ENCODE measurements at places on chromosomes 1 and 21.

- DNase-seq, result no peak
These were observed 153.8 kb downstream of the PLPP3 start for GRCh38 chr1:56425494-56426037.

DNA sequence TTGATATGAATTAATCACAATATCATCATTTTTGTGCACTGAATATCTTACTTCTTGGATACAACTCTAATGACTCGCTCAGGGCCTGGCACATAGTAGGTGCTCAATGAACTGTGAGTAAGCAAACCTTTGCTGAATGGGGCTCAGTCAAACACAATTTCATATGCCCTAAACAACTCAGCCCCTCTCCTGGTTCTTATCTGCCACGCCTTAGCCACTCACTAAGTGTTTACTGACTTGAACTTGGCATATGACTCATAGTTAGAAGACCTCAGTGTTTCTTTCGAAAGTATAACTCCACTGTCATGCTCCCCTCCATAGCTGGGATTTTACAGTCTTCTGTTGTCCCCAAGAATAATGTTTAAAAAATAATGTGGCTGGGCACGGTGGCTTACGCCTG, 4.8 kb upstream of the IFNLR1 start:
- no peak for DNase-seq

- DNase-seq, result no peak
These were observed 21.8 kb downstream of the TENT5C start for GRCh38 chr1:117627546-117628130.

- DNase-seq, result no peak
These were observed 27.5 kb downstream of the SERTAD4 start for GRCh38 chr1:210260096-210260495.

DNA sequence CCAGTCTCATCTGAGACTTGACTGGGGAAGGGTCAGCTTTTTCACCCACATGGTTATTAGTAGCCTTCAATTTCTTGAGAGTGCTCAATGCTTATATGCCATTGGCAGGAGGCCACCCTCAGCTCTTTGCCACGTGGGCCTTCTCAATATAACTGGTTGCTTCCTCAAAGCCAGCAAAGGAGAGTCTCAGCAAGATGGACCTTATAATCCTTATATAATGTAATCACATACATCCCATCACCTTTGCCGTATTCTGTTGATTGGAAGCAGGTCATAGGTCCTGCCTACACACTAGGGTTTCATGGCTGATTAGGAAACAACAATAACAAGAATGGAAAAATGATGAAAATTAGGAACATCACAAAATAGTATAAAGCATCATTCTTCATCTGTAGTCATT, 22.9 kb downstream of the TSEN15 start:
- DNase-seq, result no peak

- DNase-seq, result no peak
These were observed 454 bp downstream of the CORT start for GRCh38 chr1:10450156-10450814.

DNA sequence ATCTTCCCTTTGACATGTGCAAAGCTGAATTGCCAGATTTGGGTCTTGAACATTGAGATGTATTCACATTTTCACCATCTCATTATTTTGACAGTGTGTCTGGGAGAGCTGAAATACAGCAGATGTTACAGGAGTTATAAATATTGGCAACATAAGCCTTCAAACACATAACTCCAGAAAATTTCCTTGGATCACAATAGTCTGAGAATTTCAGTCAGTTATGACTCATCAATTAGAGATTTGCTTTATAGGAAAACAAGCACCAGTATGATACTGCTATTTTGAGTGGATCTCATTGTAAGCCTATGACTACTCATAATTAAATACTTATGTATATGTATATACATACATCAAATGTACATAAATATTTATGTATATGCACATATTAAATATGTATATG, 1171.8 kb downstream of the AMY1C start:
- DNase-seq, result no peak

- DNase-seq, result no peak
These were observed 45.4 kb downstream of the YARS1 start for GRCh38 chr1:32771561-32772280.

DNA sequence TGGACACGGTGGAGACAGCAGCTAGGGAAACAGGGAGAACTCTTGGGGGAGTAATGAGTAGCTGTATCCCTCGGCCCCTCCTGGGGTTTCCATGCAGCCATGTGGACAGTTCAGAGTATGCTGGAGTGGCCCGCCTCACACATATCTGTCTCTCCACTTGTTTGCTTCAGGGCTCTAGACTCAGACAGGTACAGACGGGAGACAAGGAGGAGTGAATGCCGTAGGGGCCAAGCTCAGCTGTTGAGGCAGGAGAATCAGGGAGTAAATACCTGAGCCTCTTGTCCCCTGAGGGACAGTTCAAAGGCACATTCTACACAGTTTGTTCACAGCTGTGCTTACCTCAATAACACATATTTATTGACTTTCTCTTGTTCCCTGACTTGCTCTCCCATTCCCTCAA, 7.7 kb upstream of the PTGFRN start:
- DNase-seq, result no peak

DNA sequence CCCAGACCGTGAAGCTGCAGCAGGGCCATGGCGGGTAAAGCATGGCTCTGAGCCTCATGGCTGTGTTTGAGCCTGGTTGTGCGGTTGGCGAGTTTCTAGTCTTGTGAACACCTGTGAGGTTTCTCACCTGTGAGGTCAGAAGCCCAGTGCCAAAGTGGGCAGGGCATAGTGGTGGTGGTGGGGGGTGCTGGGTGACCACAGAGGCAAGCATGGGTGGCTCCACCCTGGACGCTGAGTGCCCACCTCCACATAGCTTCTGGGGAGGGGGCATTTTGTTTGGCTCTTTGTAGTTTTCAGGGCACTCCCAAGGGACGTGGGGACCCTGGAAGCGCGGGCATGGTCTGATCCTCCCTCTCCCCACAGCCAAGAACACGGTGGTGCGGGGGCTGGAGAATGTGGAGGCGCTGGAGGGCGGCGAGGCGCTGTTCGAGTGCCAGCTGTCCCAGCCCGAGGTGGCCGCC, 91.1 kb downstream of the TRIM11 start:
- no peak for DNase-seq

DNA sequence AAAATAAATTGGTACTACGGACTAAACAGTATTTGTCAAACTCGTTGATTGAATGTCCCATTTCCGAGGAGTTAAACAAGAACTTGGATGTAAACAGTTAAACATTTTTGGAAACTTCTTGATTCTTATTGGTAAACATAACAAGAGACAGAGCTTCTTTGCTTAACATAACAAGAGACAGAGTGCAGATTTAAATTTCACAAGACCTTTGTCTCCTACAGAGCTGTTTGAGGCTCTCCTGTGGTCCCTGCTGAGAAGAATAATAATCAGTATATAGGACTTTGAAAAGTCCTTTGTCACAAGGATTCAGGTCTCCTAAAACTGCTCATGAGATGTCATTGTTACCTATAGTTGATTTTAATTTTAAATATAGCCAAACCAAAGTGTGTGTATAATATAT, 170.6 kb upstream of the C21orf91 start:
- no peak for DNase-seq

- DNase-seq, result no peak
These were observed 46.8 kb upstream of the COX20 start for GRCh38 chr1:244788493-244789275.

GRCh38 chr1:221517961-221518360, 223.9 kb downstream of the DUSP10 start:
- DNase-seq, result no peak

DNA sequence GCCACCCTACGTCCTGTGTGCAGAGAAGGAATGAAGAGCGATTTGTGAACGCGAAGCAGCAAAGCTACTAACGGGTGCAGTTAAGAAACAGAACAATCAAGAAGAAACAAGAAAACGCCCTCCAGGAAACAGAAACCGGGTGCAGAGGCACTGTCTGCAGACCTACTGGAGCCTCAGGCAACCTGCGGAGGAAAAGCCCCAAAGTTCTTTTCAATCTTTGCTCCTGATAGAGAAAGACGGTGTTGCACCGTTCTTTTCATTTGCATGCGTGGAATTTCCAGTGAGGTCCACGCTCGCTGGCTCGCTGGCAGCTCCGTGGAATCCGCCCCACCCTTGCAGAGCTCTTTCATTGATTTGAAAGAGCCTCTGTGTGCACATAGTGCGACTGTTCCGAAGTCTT, 37.0 kb upstream of the PDE9A start:
- DNase-seq, result no peak

DNA sequence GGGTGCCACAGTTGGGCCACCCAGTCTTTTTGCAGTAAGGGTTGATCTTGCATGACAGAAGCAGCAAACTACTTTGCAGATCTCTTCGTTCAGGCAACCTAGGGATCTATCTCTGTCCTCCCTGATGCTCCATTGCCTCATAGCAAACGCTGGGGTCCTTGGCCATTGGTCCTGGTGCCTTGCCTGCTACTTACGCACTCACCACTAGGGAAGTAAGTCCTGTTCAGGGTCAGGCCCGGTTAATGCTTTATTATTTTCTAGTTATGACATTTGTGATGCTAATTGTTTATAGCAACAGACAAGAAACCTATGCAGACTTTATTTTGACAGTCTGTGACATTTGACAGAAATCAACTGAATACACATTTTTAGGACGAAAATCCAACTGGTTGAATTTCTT, 326.5 kb upstream of the FMN2 start:
- DNase-seq, result no peak

- no peak for DNase-seq
These were observed 107.5 kb downstream of the GDAP2 start for GRCh38 chr1:117821774-117822482.

GRCh38 chr1:53338423-53338822, 10.6 kb upstream of the LRP8 start:
- DNase-seq, result no peak

GRCh38 chr1:89941110-89941766, 53.7 kb upstream of the ZNF326 start:
- no peak for DNase-seq

DNA sequence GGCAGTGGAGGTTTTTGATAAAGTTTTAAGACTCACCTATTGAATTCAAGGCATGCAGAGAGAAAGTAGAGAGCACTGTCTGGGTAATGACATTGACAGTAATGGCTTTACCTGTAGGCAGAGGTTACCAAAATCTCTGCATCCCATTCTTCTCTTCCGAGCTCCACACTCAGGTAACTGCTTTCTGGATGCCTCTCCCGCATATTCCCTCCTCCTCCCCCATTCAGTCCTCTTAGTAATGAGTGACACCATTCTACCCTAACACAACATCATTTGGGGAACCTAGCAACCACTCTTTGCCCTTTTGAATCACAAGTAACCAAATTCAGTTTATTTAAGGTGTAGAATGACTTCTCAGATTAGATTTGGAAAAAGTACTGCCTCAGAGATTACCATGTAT, 56.5 kb downstream of the DYRK1A start:
- no peak for DNase-seq

DNA sequence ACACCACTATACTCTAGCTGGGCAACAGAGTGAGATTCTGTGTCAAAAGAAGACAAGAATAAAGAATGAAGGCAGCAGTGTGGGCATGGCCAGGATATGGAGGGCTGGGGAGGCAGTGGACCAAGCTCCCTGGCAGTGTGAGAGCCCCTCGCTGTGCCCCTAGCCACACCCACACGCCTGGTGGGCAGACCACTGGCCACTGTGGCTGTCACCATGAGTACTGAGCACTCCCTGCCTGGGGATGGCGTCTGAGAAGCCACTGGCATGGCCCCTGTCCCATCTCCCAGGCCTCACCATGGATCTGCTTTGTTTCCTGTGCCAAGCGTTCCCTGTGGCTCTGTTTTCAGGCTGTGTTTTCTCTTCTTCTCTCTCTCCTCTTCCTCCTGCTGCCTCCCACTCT, 51.7 kb downstream of the STUM start:
- no peak for DNase-seq

DNA sequence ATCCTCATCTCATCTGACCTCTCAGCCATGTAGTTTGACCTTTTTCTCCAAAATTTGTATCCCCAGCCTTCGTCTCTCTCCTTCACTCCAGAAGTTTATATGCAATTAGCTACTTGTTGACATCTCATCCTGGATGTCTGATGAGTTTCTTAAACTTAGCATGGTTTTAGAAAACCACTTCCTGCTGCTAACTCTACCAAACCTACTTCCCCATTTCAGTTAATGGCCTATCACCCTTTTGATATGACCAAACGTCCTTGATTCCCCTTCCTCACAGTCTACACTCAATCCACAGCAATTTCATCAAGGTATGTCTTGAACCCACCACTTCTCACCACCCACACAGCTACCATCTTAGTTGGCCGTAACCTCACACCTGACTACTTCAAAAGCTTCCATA, 121.9 kb downstream of the LRRC40 start:
- DNase-seq, result no peak

GRCh38 chr1:83637009-83637408, 361.9 kb downstream of the TTLL7 start:
- no peak for DNase-seq

- no peak for DNase-seq
These were observed 1.4 kb upstream of the UBXN10 start for GRCh38 chr1:20184481-20184900.

- DNase-seq, result no peak
These were observed 19.9 kb downstream of the COA6 start for GRCh38 chr1:234393190-234393589.

DNA sequence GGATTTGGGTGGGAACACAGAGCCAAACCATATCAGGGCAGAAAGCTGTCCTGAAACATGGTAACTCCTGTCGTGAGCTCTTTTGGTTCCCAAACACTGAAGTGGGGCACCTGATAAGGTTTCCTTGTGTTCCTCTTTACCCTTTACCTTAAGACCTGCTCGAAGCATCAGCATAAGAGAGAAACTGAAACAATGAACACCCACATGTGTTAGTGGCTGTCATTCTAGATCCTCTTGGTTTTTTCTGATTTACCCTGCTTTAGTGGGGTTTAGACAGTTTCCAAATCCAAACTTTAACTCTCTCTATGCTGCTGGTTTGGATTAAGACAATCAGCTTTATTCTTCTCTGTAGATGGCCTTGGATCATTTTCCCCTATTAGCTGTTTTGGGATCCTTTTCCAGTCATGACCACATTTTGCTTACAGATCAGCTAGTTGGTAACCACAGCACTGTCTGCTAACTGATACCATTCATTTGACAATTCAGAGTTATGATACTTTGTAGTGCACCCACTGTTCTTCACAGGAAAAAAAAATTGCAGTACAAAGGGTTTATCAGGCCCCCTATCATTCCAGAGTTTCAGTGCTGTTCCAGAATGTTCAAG, 975 bp upstream of the MNDA start:
- no peak for DNase-seq

GRCh38 chr1:213083112-213083445, 32.0 kb downstream of the RPS6KC1 start:
- DNase-seq, result no peak

Measured in stimulated activated CD8-positive, alpha-beta memory T cell treated with anti-CD3 and anti-CD28 coated beads, Interleukin-4, amount 100 ng/mL, for 1 hour (primary cell).